ENCODE measurements at places on chromosomes 11 and 22. TPM values are rescaled to one million over a fixed set of nuclear protein-coding genes. Genes with fewer than 3 reads are reported as not detected.

The RAPSN gene
- total RNA-seq: 0.91 TPM

The OR4A5 gene
- not detected for total RNA-seq

GRCh38 chr11:44963136-44963535 lies 12.5 kb upstream of the TP53I11 start:
- DNase-seq: no peak

GRCh38 chr11:12263141-12263693 lies 114.2 kb upstream of the PARVA start:
- no peak for DNase-seq

The PPFIA1 gene
- total RNA-seq: 40.1 TPM

DNA sequence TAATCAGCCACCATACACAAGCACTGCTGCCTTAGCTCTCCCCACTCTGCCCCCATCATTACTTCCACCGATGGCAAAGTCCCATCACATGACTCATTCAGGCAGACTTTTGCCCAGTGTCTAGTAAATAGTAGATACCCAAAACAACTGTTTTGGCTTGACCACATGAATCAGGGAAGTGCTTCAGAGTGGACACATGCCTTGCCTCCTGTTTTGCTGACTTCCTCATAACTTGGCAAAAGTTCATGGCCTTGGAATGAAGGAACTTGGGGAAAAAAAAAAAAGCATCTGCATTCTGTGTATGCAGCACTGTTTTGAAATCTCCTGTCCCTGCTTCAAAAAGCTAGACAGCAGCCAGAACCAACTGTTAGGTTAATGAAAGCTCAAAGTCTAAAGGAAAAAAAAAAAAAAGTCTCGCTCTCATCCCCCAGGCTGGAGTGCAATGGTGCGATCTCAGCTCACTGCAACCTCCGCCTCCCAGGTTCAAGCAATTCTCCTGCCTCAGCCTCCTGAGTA lies 335.3 kb downstream of the FAM181B start:
- no peak for DNase-seq

GRCh38 chr11:74466916-74467885 lies at the start of gene KCNE3:
KCNE3 (minus strand) TSS chr11:74467549; CDS start chr11:74457563, 9,986 bp downstream.
- DNase-seq: no peak

- no peak for DNase-seq
Measured at GRCh38 chr11:95247127-95247684, 16.2 kb upstream of the SESN3 start.

The OR5B2 gene
- total RNA-seq: not detected

- DNase-seq: no peak
Measured at GRCh38 chr11:102050927-102051575, 3.8 kb downstream of the CFAP300 start.

The KMT2A gene
- 117 TPM for total RNA-seq

DNA sequence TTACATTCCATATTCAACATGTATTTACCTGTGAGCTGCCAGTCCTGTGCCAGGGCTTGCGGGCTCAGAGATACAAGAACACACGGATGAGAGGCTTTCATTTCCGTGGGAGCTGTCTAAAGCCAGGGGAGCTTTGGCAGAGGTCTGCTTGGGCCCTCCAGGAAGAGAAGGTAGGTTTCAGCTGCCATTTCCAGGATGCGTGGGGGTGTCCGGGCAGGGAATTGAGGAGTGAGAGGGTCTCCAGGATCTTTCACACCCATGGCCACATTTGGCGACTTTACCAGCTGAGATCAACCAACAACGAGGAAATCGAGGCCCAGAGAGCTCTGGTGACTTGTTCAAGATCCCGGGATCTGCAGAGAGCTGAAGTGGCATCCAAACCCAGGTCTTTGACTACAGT lies 119.6 kb downstream of the BUD13 start:
- no peak for DNase-seq

- DNase-seq: no peak
Measured at GRCh38 chr22:17549655-17550054, 13.6 kb upstream of the SLC25A18 start.

The DNAJB7 gene
- not detected for total RNA-seq

DNA sequence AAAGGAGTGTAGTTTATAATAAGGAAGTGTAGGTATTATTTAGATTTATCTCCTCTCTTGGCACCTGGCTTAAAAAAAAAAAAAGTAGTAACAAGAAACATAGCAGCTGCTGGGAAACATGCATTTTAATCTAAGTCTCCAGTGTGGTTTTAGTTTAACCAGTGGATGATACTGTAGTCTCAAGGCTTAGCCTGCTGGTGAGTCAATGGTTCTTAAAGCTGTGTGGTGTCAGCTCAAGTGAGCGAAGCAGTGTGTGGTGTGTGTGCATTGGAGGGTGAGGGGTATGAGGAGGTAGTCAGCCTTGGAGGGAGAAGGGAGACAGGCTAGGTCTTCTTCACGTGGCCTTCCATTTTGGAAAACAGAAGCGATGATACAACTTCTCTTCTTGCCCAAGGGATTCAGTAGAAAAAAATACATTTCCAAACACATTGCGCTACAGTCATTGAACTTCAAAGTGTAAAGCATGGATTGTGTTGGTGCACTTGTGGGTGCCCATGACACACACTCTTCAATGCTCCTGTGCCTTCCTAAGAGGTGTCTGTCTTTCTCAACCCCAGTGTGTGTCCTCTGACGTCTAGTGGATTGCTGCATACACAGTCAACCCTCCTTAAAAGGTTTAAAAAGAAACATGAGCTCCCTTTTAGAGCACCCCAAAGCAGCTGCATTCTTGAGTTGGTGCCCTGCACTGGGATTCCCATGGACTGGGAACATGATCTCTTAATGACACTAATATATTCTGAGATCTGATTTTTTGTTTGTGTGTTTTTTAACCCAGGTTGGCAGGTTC lies 40.1 kb downstream of the ZBTB16 start:
- no peak for DNase-seq

GRCh38 chr11:86625981-86626380 lies 46.4 kb downstream of the ME3 start:
- DNase-seq: no peak

DNA sequence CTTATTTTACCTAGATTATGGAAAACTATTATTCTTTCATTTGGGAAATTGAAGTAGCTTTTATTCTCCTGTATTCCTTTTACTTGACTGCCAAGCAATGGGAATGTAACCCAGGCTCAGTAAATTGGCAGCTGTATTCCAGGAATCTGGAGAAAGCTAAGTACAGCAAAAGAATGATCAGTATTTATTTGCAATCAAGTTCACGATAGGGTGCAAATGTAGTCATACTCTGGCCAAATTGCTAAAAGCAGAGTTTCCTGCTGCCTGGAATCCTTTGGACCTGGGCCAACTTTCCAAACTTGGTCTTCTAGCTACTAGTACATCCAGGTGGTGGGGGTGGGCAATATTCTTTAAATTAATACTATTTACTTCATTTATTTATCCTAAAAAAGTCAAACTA lies 286.0 kb upstream of the CTSC start:
- no peak for DNase-seq

The GGT5 gene
- total RNA-seq: not detected

DNA sequence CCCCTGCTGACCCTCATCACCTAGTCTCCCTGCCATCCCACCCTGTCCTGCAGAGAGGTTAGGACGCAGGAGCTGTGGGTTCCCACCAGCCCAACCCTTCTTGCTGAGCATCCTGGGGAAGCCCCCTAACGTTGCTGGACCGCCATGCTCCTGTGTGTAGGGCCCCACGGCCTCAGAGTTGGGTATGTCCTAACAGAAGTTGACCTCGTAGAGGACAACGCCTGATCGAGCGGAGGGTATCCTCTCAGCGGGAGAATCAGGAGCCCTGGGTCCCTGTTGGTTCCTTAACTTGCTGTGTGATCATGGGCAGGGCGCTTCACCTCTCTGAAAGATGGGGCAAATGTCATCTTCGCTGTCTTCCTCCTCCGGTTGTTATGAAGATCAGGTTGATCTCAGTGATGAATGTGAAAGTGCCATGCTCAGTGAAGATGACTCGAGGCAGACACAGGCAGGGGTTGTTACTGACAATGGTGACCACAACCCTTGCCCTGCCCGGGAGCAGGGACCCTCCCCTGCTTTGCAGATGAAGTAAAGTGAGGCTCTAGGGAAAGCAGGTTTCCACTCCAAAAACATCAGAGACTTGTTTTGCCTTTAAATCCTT lies 19.3 kb upstream of the CD5 start:
- DNase-seq: peak; percentile 66

The CHRNA10 gene
- total RNA-seq: 2.4 TPM

The ACTN3 gene
- not detected for total RNA-seq

The LGR4 gene
- total RNA-seq: 0.11 TPM

- DNase-seq: no peak
Measured at GRCh38 chr11:132123449-132123848, 753.0 kb downstream of the NTM start.

DNA sequence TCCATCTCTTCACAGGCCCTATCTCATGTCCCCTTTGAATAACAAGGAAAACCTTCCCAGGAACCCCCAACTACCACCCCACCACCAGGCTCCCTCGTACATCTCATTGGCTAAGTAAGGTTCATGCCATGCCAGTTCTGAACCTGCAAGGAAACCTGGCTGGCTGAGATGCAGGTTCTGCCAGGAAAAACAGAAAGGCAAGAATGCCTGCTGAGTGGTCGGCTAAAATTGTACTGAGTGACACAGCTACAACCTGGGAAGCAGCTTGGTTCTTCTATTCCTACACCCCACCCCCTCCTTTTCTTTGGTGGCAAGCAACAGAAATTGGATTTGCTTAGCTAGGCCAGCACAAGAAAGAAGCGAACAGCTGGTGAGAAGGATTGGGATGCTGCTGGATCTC lies 36.1 kb upstream of the TSPAN18 start:
- no peak for DNase-seq

- no peak for DNase-seq
Measured at GRCh38 chr11:10688401-10688800, 5.2 kb downstream of the IRAG1 start.

GRCh38 chr22:36981247-36981775 lies 37.9 kb downstream of the TST start:
- no peak for DNase-seq

GRCh38 chr22:43921370-43921769 lies 2.2 kb upstream of the PNPLA3 start:
- DNase-seq: no peak

The POLD4 gene
- 73.2 TPM for total RNA-seq

The TRIM5 gene
- 33.1 TPM for total RNA-seq

Measured in activated naive CD8-positive, alpha-beta T cell treated with anti-CD3 and anti-CD28 coated beads, Interleukin-2, amount 10 ng/mL, durations not matched to agents 7 days and 5 days (primary cell).